Progenitor cell of endocrine pancreas (in vitro differentiated cells): ENCODE measurements at places on chromosomes 6 and 20. TPM values are rescaled to one million over a fixed set of nuclear protein-coding genes. Genes with fewer than 3 reads are reported as not detected.

DNA sequence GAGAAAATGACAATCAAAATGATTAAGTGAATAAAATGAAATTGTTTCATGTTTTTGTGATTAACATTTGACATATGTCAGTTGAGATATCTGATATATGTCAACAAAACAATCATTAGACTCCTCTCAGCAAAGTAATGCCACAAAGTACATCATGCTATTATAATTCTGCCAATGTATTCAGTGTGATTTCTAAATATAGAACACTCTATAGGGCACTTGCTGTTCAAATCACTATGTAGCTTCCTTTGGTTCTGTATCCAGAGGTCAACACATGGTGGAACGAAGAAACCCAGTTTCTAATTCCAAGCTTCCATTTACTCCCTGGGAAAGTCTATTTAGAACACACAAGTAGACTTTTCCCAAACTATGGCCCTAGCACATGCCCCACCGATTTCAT, 227.5 kb upstream of the FAM83B start:
- H3K27ac ChIP-seq = no peak overlapping the region
- H3K36me3 ChIP-seq = no peaks in the 10 kb centered on the region
- H3K4me1 ChIP-seq = peaks cover 23% of the 10 kb centered on the region
- no peak overlapping the region for H3K4me3 ChIP-seq

- no peaks in the 10 kb centered on the region for H3K36me3 ChIP-seq
- DNase-seq = no peak
- no peaks in the 10 kb centered on the region for H3K4me1 ChIP-seq
- no peak overlapping the region for H3K4me3 ChIP-seq
Measured at GRCh38 chr6:99780556-99780885, 173.9 kb downstream of the PRDM13 start.

DNA sequence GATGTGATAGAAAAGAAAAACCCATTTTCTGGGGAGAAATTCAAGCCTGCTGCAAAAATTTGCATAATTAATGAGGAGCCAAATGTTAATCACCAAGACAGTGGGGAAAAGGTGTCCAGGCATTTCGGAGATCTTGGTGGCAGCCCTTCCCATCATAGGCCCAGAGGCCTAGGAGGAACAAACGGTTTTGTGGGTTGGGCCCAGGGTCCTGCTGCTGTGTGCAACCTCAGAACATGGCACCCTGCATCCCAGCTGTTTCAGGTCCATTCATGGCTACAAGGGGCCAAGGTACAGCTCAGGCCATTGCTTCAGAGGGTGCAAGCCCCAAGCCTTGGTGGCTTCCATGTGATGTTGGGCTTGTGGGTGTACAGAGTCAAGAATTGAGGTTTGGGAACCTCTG, 189.8 kb upstream of the IMPG1 start:
- DNase-seq = no peak
- H3K4me3 ChIP-seq = no peak overlapping the region
- H3K27me3 ChIP-seq = no peaks in the 10 kb centered on the region
- H3K27ac ChIP-seq = no peak overlapping the region
- no peaks in the 10 kb centered on the region for H3K4me1 ChIP-seq

DNA sequence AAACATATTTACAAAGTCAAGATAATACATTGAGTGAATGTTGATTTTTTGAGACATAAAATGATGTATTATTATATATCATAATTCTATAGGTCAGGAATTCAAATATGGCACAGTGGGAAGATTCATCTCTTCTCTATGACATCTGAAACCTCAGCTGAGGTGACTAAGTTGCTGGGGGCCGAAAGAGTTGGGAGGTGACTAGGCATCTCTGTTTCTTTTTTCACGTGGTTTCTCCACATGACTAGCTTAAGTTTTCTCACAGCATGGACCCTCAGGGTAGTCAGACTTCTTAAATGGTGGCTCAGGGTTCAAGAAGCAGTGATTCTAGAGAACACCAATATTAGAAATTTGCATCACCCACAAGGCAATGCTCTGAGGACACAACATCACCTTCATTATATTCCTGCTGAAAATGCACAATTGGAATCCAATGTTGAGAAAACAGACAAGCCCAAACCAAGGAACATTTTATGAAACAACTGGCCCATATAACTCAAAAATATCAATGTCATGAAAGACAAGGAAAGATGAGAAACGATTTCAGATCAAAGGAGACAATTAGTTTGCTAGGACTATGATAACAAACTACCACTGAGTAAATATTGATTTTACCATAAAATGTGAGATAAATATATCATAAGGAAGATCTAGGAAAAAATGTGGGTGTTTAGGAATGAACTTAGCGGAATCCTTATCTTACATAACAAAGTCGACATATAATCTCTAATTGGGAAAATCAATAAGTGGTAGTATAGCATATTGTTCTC, 273.3 kb upstream of the IRAK1BP1 start:
- H3K4me3 ChIP-seq = no peak overlapping the region
- H3K4me1 ChIP-seq = peaks cover 14% of the 10 kb centered on the region
- no peaks in the 10 kb centered on the region for H3K36me3 ChIP-seq

- no peaks in the 10 kb centered on the region for H3K27me3 ChIP-seq
- DNase-seq = no peak
- peaks cover 1% of the 10 kb centered on the region for H3K4me1 ChIP-seq
- no peaks in the 10 kb centered on the region for H3K36me3 ChIP-seq
- no peak overlapping the region for H3K4me3 ChIP-seq
- no peak overlapping the region for H3K27ac ChIP-seq
Measured at GRCh38 chr6:128161839-128162238, 261.0 kb upstream of the THEMIS start.

GRCh38 chr20:22490287-22491193, 93.8 kb downstream of the FOXA2 start:
- peak overlapping the region; percentile 99 for H3K27ac ChIP-seq
- H3K4me3 ChIP-seq = peak overlapping the region; percentile 61
- H3K36me3 ChIP-seq = peaks cover 3% of the 10 kb centered on the region
- no peaks in the 10 kb centered on the region for H3K27me3 ChIP-seq
- DNase-seq = peak; percentile 93

GRCh38 chr6:10201606-10202510, 213.0 kb downstream of the TFAP2A start:
- H3K4me3 ChIP-seq = no peak overlapping the region
- H3K27me3 ChIP-seq = peaks cover 7% of the 10 kb centered on the region
- no peaks in the 10 kb centered on the region for H3K4me1 ChIP-seq
- no peaks in the 10 kb centered on the region for H3K36me3 ChIP-seq
- DNase-seq = no peak

The CRISP2 gene
- not detected in 2 replicates for total RNA-seq

GRCh38 chr6:106476331-106477105, 116.0 kb downstream of the CRYBG1 start:
- no peak for DNase-seq
- no peak overlapping the region for H3K4me3 ChIP-seq
- no peak overlapping the region for H3K27ac ChIP-seq
- no peaks in the 10 kb centered on the region for H3K36me3 ChIP-seq

DNA sequence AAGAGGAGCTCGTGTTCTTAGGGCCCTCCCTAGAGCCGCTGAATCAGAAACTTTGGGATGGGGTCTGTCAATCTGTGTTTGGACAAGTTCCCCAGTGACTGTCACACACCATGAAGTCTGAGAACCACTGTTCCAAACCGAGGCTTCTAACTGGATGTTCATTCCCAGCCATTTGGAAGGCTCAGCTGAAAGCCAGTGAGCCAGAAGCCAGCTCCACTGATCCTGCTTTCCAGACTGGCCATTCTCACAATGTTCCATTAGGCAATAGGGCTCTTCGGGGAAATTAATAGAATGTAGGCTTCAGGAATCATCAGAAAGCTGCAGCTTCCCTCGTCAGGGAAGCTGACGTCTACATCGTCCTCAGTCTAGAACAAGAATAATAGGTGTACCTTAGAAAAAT, 90.8 kb upstream of the QKI start:
- no peak for DNase-seq
- H3K36me3 ChIP-seq = no peaks in the 10 kb centered on the region
- no peak overlapping the region for H3K27ac ChIP-seq
- H3K4me3 ChIP-seq = no peak overlapping the region

The MTFR2 gene
- 2.9 and 3.8 TPM in 2 replicates for total RNA-seq

The KIAA1586 gene
- 22.0 and 23.0 TPM in 2 replicates for total RNA-seq

DNA sequence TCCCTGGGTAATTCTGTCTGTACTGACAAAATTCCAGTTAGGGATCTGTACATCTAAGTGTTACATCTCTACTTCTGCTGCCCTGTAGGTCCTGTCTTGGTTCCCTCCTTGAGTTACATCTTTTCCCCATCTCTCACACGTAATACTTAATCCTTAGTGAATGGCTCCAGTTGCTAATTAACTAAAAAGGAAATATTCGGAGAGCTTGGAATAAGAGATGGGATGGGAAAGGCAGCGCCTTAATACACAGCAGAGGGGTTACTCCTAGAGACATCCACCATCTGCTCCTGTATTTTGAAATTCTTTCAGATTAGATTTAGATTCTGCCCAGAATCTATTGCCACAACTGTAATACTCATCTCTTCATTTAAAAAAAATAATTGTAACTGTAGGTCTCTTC, 384.0 kb downstream of the SAMD5 start:
- DNase-seq = no peak
- no peak overlapping the region for H3K4me3 ChIP-seq
- peaks cover 6% of the 10 kb centered on the region for H3K4me1 ChIP-seq
- H3K27ac ChIP-seq = no peak overlapping the region

DNA sequence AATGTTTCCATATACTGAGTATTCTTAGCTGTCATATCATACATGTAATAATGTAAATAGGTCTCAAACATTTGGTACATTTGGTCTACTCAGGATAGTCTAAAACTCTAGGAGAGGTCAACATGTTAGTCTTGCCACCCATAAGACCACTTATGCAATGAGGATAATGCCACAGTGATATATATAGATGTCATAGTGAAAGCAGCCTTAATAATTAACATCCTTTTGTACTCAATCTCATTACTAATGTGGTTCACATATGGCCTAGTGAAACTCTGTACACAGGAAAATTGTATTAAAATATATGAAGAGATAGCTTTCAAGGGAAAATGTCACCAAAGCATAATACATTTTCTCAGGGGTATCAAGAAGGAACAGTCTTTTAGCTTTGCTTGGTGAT, 577.9 kb downstream of the TFAP2B start:
- no peak for DNase-seq
- H3K4me3 ChIP-seq = no peak overlapping the region
- H3K36me3 ChIP-seq = no peaks in the 10 kb centered on the region

GRCh38 chr6:159823953-159824352, 23.9 kb downstream of the PNLDC1 start:
- no peaks in the 10 kb centered on the region for H3K4me1 ChIP-seq
- no peak overlapping the region for H3K4me3 ChIP-seq
- no peaks in the 10 kb centered on the region for H3K36me3 ChIP-seq

GRCh38 chr6:32799168-32799567, 17.6 kb downstream of the HLA-DOB start:
- no peaks in the 10 kb centered on the region for H3K36me3 ChIP-seq
- DNase-seq = no peak
- H3K4me3 ChIP-seq = no peak overlapping the region
- peaks cover 77% of the 10 kb centered on the region for H3K27me3 ChIP-seq
- H3K27ac ChIP-seq = no peak overlapping the region

GRCh38 chr6:136703331-136703865, 88.9 kb downstream of the MAP3K5 start:
- H3K27ac ChIP-seq = no peak overlapping the region
- no peak for DNase-seq
- H3K4me1 ChIP-seq = no peaks in the 10 kb centered on the region
- no peak overlapping the region for H3K4me3 ChIP-seq
- H3K27me3 ChIP-seq = peaks cover 25% of the 10 kb centered on the region

The IP6K3 gene
- 0.14 and 0.29 TPM in 2 replicates for total RNA-seq

GRCh38 chr6:106124437-106125430, 38.6 kb downstream of the PRDM1 start:
- peaks cover 6% of the 10 kb centered on the region for H3K4me1 ChIP-seq
- no peak overlapping the region for H3K27ac ChIP-seq
- no peak overlapping the region for H3K4me3 ChIP-seq
- no peak for DNase-seq
- peaks cover 11% of the 10 kb centered on the region for H3K27me3 ChIP-seq

- no peaks in the 10 kb centered on the region for H3K4me1 ChIP-seq
- H3K27ac ChIP-seq = no peak overlapping the region
- peaks cover 68% of the 10 kb centered on the region for H3K27me3 ChIP-seq
- no peak for DNase-seq
- H3K36me3 ChIP-seq = no peaks in the 10 kb centered on the region
- H3K4me3 ChIP-seq = no peak overlapping the region
Measured at GRCh38 chr20:23118766-23119165, 32.6 kb upstream of the CD93 start.

- H3K27ac ChIP-seq = no peak overlapping the region
- no peak overlapping the region for H3K4me3 ChIP-seq
- peaks cover 21% of the 10 kb centered on the region for H3K27me3 ChIP-seq
- no peaks in the 10 kb centered on the region for H3K36me3 ChIP-seq
- DNase-seq = no peak
- peaks cover 8% of the 10 kb centered on the region for H3K4me1 ChIP-seq
Measured at GRCh38 chr6:13465734-13466133, 21.7 kb downstream of the GFOD1 start.

DNA sequence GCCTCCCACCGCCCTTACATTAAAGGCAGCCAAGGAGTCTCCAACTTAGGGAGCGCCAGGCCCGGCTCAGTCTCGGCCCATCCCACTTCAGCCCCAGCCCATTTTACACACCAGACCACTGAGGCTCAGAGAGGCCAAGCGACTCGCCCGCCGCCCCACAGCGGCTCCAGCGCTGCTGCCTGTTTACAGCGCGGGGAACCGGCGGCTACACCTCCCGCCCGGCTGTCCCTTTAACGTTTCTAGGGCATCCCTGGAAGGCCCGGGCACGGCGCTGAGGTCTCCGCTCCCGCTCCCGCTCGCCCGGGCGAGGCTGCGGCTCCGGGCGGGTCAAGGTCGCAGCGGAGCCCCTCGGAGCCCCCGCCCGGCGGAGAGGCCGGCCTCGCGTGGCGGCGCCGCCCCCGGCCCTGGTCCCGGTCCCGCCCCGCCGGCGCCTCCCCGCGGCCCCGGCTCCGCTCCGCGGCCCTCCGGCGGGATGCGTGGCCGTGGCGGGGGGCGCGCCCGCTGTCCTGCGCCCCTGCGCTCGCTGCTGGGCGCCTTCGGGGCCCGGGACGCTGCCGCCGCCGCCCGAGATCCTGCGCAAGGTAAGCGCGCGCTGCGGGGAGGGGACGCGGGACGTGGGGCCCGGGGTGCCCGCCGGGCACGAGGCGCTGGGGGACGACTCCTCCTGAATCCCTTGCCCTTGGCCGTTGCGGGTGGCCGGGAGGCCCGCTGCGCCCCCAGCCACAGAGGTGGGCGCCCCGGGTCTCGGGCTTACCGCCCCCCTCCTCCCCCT, 27.1 kb upstream of the PHACTR3 start:
- peaks cover 78% of the 10 kb centered on the region for H3K27me3 ChIP-seq
- DNase-seq = no peak
- H3K4me3 ChIP-seq = no peak overlapping the region
- no peaks in the 10 kb centered on the region for H3K4me1 ChIP-seq
- H3K27ac ChIP-seq = no peak overlapping the region

GRCh38 chr6:128208078-128208477, 307.2 kb upstream of the THEMIS start:
- no peak overlapping the region for H3K4me3 ChIP-seq
- H3K27me3 ChIP-seq = no peaks in the 10 kb centered on the region
- peaks cover 30% of the 10 kb centered on the region for H3K4me1 ChIP-seq

GRCh38 chr6:149815788-149816187, 48.4 kb downstream of the LRP11 start:
- no peak overlapping the region for H3K27ac ChIP-seq
